Stimulated activated CD4-positive, alpha-beta T cell treated with anti-CD3 and anti-CD28 coated beads, TNF-alpha, amount 100 ng/mL, for 24 hours (primary cell): ENCODE measurements at places on chromosomes 6 and 20.

- DNase-seq: no peak
Measured at GRCh38 chr6:165662749-165663376, at the start of gene PDE10A. PDE10A (minus strand) TSS chr6:165663241; CDS start chr6:165662811, 430 bp downstream.

DNA sequence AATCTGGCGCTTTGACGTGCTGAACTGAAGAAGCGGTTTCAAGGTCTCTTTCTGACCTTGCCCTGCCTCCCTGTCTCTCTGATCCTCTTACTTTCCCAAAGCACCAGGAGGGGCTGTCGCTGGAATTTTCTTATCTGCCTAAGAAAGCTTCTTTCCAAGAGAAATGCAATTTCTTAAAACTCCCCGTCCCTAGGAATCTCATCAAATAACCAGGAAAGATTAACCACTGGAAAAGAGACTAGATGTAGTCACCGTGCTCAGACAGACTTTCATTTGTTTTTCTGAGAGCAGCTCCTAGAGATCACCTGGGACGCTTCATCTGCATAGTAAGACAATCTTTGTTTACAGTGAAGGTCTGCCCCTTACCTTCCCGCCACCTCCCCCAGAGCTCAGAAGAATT, 38.6 kb downstream of the PDYN start:
- no peak for DNase-seq

- no peak for DNase-seq
Measured at GRCh38 chr6:168091381-168092264, 12.6 kb upstream of the FRMD1 start.

DNA sequence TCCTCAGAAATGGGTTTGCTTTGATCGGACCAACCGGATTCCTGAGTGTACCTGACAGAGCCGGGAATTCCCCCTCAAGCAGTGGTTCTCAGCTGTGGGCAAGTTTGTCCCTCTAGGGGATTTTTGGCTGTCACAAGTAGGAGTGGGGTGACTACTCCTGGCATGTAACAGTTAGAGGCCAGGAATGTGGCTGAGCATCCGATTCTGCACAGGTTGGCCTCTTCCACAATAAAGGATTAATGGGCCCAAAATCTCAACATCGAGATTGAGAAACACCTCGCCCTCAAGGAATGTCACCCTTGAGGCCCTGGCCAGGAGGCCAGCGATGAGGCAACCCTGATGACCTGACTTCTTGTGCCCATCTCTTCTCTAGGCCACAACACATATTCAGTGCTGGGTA, 7.9 kb downstream of the AGPAT4 start:
- DNase-seq: no peak

GRCh38 chr6:17389274-17389847, 4.0 kb upstream of the CAP2 start:
- DNase-seq: no peak

DNA sequence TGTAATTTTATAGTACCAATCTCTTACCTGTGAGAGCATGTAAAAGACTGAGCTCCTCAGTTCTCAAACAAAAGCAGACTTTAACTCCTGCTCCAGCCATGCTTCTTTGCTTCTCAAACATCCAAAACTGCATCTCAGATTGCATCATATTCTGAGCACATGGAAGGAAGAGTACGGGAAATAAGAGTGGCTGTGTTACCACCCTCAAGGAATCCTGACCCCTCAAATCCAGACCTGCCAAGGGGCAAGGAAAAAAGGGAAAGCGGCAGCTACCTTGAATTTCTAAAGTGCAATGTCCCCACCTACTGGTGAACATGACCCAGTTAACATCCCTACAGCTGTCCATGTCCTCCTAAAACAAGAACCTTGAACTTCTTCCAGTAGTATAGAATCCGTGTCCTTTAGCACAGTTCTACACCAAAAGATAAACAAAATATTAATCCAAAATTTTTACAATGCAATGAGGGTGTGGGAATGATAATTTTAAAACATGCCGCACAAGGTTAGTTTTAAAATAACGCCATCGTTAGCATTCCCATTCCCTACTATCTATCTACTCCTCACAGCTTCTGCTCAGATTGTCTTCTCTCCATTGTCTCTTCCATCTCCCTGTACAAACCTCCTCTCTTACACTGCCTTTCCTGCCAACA, 34.1 kb upstream of the HLA-DQB1 start:
- no peak for DNase-seq

DNA sequence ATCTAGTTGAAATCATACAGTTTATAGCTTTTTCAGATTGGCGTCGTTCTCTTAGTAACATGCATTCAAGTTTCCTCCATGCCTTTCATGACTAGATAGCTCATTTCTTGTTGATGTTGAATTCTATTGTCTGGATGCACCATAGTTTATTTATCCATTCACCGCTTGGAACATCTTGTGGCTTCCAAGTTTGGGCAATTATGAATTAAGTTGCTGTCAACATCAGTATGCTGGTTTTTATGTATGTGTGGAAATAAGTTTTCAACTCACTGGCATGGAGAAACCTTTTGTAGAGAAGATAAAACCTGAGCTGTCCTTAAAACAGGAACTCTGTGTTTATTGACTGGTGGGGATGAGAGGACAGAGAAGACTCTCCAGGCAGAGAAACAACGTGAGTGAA, 248.0 kb downstream of the CDC5L start:
- no peak for DNase-seq

DNA sequence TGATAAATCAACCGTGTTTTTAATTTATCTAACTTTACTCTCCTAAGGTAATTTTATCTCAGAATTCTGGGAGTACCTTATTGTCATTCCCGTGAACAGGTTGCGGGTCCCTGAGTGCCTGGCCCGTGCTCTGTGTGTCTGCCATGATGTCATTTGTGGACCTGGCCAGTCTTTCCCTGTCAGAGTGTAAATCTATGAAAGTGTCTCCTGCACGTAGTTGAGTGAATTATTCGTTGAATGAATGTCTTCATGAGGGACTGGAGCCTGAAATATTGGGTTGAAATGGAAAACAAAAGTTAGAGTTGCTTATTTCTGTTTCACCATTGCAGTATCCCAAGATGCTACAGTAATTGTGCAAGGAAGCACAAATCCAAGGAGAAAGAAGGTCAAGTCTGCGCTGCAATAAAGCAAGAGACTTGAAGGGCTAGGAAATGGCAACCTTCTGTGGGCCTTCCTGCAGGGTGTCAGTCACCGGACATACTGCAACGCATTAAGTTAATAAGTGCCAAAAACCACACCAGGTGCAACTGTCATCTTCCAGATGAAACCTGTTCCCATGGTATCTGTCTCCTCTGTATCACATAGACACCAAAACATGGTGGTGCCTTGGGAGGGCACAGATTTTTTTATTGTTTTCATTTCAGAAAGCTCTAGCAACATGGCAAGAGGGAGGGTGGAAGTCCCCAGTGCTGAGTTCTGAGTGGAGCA, 135.5 kb downstream of the ZDHHC14 start:
- DNase-seq: no peak

DNA sequence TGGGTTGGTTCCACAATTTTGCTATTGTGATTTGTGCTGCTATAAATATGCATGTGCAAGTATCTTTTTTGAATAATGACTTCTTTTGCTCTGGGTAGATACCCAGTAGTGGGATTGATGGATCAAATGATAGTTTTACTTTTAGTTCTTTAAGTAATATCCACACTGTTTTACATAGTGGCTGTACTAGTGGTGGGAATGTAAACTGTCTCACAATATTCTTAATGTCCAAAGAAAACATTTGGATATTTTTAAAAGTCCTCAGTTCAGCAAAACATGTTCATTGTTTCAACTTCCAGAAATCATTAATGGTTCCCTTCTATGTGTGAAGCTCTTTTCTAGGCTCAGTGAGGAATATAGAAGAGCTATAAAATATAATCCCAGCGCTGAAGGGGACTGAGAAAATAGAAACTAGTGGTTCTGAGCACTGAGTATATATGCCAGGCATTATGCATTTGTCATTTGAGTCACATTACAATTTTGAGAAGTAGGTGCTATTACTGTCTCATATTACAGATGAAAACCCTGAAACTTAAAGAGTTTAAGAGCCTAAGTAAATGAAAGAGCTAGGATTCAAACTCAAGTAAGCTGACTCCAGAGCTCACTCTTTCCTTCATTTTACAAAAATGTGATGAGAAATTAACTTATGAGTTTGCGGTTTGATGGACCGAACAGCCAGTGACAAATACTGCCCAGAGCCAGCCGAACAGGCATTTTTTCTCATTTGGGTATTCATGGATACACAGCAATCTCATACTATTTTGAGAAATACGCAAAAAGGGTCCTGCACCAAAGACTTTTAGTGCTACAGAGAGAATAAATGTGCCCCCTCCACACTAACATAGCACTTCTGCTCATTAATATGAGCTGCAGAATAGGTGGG, 250.1 kb downstream of the TBX18 start:
- no peak for DNase-seq
